ENCODE measurements at places on chromosomes 11 and 22. TPM values are rescaled to one million over a fixed set of nuclear protein-coding genes. Genes with fewer than 3 reads are reported as not detected.
A peak's percentile ranks its signal among the peaks of the same experiment; 100 is the strongest.

Gene CHADL
- 1.5 TPM for total RNA-seq

Gene CARD10
- 17.5 TPM for total RNA-seq

Gene NPTXR
- total RNA-seq: 10.4 TPM

Gene MMP27
- not detected for total RNA-seq

Gene FOXRED2
- 20.1 TPM for total RNA-seq

Gene CATSPER1
- not detected for total RNA-seq

Gene DYNC2H1
- 14.9 TPM for total RNA-seq

Gene PLAAT5
- total RNA-seq: 23.0 TPM

Gene IGSF22
- total RNA-seq: 0.52 TPM

DNA sequence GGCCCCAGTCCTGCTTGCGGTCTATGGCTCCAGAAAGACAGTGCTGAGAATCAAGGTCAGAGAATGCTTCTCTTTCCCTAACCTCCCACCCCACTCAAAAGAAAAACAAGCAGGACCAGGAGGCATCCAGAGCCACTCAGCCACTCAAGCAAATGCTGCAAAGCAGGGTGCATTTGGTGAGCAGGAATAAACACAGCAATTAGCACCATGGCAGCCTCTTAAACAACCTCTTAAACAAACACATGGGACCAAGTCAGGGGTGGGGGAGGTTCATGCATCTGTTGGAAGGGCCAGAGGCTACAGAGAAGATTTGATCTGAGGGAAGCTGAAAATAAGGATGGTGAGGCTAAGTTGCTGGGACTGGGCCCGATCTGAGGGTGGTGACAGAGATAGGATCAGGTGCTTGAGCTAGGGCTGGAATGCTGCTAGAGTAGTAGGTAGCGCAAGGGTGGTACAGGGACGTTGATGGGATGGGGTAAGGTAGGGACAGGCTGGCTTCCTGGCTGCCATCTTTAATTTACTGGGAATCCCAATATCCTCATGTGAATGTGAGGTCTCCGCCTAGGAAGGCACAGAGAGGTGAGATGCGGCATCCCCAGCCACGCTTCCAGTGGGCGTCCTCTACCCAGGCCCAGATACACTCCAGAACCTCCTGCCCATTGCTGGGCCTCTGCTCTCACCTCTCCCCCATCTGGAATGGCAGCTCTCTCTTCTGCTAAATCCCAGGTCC lies 26.6 kb upstream of the LMO1 start:
- H3K27ac ChIP-seq: no peak overlapping the region
- no peak overlapping the region for H3K4me3 ChIP-seq
- 0 out of 2 replicates have a peak, but pooled peaks cover 2% of the 10 kb centered on the region for H3K4me1 ChIP-seq
- H3K27me3 ChIP-seq: peaks cover 5% of the 10 kb centered on the region
- H3K36me3 ChIP-seq: no peaks in the 10 kb centered on the region

- no peak overlapping the region for H3K4me3 ChIP-seq
- peak overlapping the region; percentile 48 for H3K27ac ChIP-seq
- no peak for DNase-seq
- no peaks in the 10 kb centered on the region for H3K36me3 ChIP-seq
- peaks cover 6% of the 10 kb centered on the region for H3K27me3 ChIP-seq
- H3K4me1 ChIP-seq: peaks cover 34% of the 10 kb centered on the region
Measured at GRCh38 chr11:108587109-108587508, 6.5 kb downstream of the EXPH5 start.

GRCh38 chr22:49561976-49562375 lies 265.7 kb downstream of the BRD1 start:
- no peak overlapping the region for H3K4me3 ChIP-seq
- DNase-seq: no peak
- H3K4me1 ChIP-seq: no peaks in the 10 kb centered on the region

DNA sequence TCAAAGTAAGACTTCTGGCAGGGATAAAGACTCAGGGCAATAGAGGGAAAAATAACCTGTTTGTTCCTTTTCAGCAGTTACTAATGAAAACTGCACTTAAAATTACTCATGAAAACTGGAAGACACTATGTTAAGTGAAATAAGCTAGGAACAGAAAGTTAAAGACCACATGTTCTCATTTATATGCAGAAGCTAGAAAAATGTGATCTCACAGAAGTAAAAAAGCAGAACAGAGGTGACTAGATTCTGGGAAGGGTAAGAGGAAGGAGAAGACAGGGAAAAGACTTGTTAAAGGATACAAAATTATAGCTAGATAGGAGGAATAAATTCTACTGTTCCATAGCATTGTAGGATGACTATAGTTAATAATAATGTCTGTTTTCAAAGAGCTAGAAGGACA lies 22.2 kb downstream of the HPS5 start:
- no peak overlapping the region for H3K27ac ChIP-seq
- no peak for DNase-seq
- no peaks in the 10 kb centered on the region for H3K4me1 ChIP-seq
- no peaks in the 10 kb centered on the region for H3K27me3 ChIP-seq
- no peak overlapping the region for H3K4me3 ChIP-seq

GRCh38 chr11:111444040-111444439 lies 65.0 kb upstream of the POU2AF1 start:
- H3K36me3 ChIP-seq: no peaks in the 10 kb centered on the region
- DNase-seq: no peak
- no peak overlapping the region for H3K27ac ChIP-seq
- H3K4me1 ChIP-seq: peaks cover 27% of the 10 kb centered on the region

- no peak overlapping the region for H3K27ac ChIP-seq
- H3K4me1 ChIP-seq: 0 out of 2 replicates have a peak, but pooled peaks cover 4% of the 10 kb centered on the region
- H3K27me3 ChIP-seq: no peaks in the 10 kb centered on the region
- H3K36me3 ChIP-seq: no peaks in the 10 kb centered on the region
- no peak overlapping the region for H3K4me3 ChIP-seq
Measured at GRCh38 chr11:110890995-110891394, 178.8 kb upstream of the ARHGAP20 start.

GRCh38 chr22:37018815-37019308 lies 385 bp downstream of the TST start:
- H3K27ac ChIP-seq: peak overlapping the region; percentile 87
- peak; percentile 72 for DNase-seq
- H3K36me3 ChIP-seq: no peaks in the 10 kb centered on the region
- peak overlapping the region; percentile 89 for H3K4me3 ChIP-seq
- H3K4me1 ChIP-seq: peaks cover 31% of the 10 kb centered on the region

- peak overlapping the region; percentile 58 for H3K4me3 ChIP-seq
- H3K4me1 ChIP-seq: peaks cover 13% of the 10 kb centered on the region
- no peaks in the 10 kb centered on the region for H3K36me3 ChIP-seq
- H3K27me3 ChIP-seq: peaks cover 16% of the 10 kb centered on the region
Measured at GRCh38 chr11:93849751-93850593, 446 bp downstream of the VSTM5 start.

DNA sequence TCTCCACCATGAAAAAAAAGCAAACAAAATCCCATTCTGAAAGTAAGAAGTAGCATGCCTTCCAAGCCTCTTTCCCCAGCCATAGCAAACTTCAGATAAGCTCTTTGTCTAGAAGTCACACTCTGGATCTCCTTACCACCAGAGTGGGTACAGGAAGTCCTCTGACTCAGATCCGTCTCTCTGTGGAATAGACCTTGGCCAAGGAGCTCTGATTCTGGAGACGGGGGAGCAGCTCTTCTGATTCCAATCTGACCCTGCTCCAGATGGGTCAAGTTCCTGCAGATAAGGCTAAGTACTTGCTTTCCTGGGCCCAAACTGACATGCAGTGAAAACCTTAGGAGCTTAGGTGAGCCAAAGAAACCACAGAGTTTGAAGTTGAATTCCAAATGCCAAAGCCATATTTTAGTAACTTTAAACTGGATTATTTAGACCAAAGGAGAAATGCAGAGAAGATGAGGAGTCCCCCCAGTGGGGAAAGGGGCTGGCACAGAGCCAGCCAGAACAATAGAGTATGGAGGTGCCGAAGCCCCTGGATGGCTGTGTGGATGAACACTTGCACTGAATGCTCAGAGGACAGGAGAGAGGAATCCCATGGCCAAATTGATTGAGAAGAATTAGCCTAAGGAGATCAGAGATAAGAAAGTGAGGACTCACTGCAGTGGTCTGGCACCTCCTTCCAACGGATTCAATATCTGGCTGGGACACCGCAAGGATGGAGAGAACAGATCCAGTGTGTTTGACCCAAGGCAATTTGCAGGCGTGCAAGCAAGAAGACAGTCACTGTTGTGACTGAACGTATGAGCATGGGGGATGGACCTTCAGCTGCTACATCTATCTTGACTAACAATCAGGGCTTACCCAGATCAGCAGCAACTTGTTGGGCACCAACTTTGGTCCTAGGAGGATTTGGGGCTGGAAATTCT lies 54.9 kb downstream of the ENDOD1 start:
- H3K27ac ChIP-seq: no peak overlapping the region
- H3K27me3 ChIP-seq: peaks cover 89% of the 10 kb centered on the region
- DNase-seq: no peak
- no peaks in the 10 kb centered on the region for H3K36me3 ChIP-seq

DNA sequence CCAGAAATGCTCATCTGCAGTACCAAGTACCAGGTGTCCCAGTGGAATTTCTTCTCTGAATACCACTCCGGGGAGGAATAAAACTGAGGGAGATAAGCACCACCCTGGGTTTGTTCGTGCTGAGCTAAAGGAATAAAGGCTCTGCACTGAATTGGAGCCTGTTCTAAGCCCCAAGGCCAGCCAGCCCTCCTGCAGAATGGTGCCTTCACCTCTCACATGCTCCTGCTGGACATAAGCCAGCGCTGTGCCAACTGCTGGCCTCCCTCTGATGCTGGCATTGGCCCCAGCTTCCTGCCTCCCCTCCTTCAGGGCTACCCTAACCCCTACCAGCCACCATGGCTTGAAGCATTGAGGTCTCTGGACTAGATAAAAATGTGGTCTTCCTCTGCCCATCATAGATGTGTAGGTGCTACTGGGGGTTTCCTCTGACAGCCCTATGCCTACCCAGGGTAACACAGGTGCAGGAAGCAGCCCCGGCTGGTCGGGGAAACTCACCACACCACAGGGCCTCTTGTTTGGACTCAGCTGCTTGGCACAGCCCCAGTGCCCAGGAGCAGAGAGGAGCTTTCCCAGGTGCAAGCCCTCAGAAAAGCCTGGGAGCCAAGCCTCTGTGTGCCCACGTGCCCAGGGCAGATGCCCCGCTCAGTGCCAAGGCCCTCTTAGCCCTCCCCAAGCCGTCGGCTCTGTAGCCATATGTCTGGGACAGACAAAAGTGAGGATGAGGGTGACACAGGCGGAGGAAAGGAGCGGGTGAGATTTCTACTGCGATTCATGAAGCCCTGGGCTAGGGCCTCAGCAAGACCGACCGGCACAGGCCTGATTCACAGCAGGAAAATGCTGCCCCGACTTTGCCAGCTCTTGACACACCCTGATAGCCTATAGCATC lies 34.1 kb upstream of the JAM3 start:
- H3K27ac ChIP-seq: no peak overlapping the region
- H3K4me1 ChIP-seq: peaks cover 63% of the 10 kb centered on the region
- H3K4me3 ChIP-seq: no peak overlapping the region
- no peaks in the 10 kb centered on the region for H3K36me3 ChIP-seq
- H3K27me3 ChIP-seq: peaks cover 18% of the 10 kb centered on the region

- H3K4me3 ChIP-seq: no peak overlapping the region
- H3K36me3 ChIP-seq: no peaks in the 10 kb centered on the region
- H3K27me3 ChIP-seq: no peaks in the 10 kb centered on the region
- no peak overlapping the region for H3K27ac ChIP-seq
- H3K4me1 ChIP-seq: peaks cover 22% of the 10 kb centered on the region
Measured at GRCh38 chr11:134574947-134575346, 162.9 kb upstream of the B3GAT1 start.

- no peak for DNase-seq
- H3K36me3 ChIP-seq: no peaks in the 10 kb centered on the region
- no peaks in the 10 kb centered on the region for H3K27me3 ChIP-seq
- H3K27ac ChIP-seq: peak overlapping the region; percentile 84
- no peak overlapping the region for H3K4me3 ChIP-seq
Measured at GRCh38 chr11:64870893-64871466, 7.4 kb downstream of the EHD1 start.

DNA sequence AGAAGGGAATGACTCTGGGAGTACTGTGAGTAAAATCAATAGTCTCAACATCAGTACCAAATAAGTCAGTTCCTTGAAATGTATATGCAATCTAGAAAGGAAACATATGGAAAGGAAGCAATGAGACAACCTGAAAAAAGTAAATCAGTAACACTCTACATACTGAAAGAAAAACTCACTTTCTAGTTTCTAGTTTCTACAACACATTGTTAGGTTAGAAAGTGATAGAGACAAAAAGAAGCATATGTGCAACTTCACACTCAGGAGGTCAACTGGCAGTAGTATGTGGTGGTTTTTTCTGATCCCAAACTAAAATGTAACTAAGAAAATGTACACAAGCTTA lies 156.5 kb upstream of the SOX6 start:
- no peak overlapping the region for H3K27ac ChIP-seq
- H3K4me3 ChIP-seq: no peak overlapping the region
- no peaks in the 10 kb centered on the region for H3K36me3 ChIP-seq
- H3K4me1 ChIP-seq: no peaks in the 10 kb centered on the region
- peaks cover 38% of the 10 kb centered on the region for H3K27me3 ChIP-seq

DNA sequence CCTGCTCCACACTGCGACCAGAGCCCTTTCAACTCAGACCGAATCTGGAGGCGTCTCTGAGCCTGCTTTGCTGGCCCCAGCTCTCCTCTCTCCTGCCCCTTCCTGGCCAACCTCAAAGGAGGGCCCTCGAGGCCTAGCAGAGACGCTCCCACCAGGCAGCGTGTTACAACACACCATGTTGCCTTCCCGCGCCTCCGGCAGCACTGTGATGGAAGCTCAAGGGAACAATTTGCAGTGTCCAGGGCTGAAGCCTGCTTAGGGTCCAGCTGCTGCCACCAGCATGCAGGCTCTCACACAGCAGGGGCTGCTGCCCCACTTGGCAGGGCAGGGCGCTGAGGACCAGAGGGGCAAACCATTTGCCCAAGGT lies 18.4 kb downstream of the LINC01488 start:
- no peaks in the 10 kb centered on the region for H3K27me3 ChIP-seq
- no peak overlapping the region for H3K27ac ChIP-seq
- no peaks in the 10 kb centered on the region for H3K4me1 ChIP-seq
- no peak for DNase-seq
- H3K4me3 ChIP-seq: no peak overlapping the region

GRCh38 chr11:93100211-93100610 lies 97.6 kb downstream of the SLC36A4 start:
- peaks cover 7% of the 10 kb centered on the region for H3K36me3 ChIP-seq
- H3K27ac ChIP-seq: no peak overlapping the region
- no peaks in the 10 kb centered on the region for H3K27me3 ChIP-seq
- no peak overlapping the region for H3K4me3 ChIP-seq

- H3K27me3 ChIP-seq: no peaks in the 10 kb centered on the region
- H3K4me1 ChIP-seq: no peaks in the 10 kb centered on the region
- DNase-seq: no peak
- no peak overlapping the region for H3K4me3 ChIP-seq
- H3K27ac ChIP-seq: no peak overlapping the region
- no peaks in the 10 kb centered on the region for H3K36me3 ChIP-seq
Measured at GRCh38 chr22:18997925-18998315, 61.8 kb upstream of the PRODH start.

All from WTC11 (cell line).